ENCODE measurements at places on chromosomes 4 and X. TPM values are rescaled to one million over a fixed set of nuclear protein-coding genes. Genes with fewer than 3 reads are reported as not detected.

- H3K27me3 ChIP-seq = no peaks in the 10 kb centered on the region
- no peak overlapping the region for H3K4me3 ChIP-seq
- H3K36me3 ChIP-seq = no peaks in the 10 kb centered on the region
- no peak for DNase-seq
- H3K4me1 ChIP-seq = no peaks in the 10 kb centered on the region
Observed at GRCh38 chr4:14087921-14088320, 460.4 kb upstream of the BOD1L1 start.

GRCh38 chr4:2487632-2488031 lies 18.7 kb downstream of the RNF4 start:
- H3K27ac ChIP-seq = no peak overlapping the region
- no peak overlapping the region for H3K4me3 ChIP-seq
- peaks cover 65% of the 10 kb centered on the region for H3K4me1 ChIP-seq
- H3K36me3 ChIP-seq = peaks cover 25% of the 10 kb centered on the region
- DNase-seq = no peak

DNA sequence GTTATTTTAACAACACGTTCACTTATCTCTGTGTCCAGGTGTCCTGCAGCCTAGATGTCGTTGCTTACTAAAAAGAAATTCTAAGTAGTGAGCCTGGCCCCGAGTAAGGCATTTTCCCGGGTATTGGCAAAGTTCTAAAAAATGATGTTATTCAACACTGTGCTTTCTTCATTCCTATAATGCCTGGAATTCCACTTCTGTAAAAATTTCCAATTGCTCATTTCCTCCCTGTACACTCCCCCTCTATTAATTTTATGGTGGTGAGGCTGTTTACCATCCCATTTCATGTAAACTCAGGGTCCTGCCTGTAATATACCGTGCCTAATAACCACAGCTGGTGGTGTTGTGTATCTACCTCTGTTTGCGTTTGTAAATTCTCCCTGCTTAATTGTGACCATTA lies 14.2 kb downstream of the BST1 start:
- H3K4me3 ChIP-seq = no peak overlapping the region
- peaks cover 4% of the 10 kb centered on the region for H3K36me3 ChIP-seq
- no peaks in the 10 kb centered on the region for H3K27me3 ChIP-seq

DNA sequence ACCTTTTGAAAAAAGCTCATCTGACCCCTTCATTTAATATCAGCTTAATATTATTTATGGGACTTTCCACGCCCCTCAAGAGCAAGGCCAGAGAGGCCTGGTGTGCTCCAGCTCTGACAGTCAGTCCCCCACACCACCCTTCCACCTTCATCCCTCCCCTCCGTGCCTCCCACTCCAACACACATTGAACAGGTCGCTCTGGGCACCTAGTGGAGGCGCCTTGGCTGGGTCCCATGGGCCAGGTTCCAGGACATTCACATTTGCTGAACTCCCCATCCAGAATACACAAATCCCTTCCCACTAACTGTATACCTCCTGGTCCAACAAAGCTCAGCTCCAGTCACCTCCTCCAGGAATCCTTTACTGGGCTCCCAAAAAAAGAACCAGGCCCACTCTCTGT lies 137.5 kb downstream of the BCOR start:
- H3K4me3 ChIP-seq = no peak overlapping the region
- H3K36me3 ChIP-seq = no peaks in the 10 kb centered on the region
- H3K27ac ChIP-seq = no peak overlapping the region
- H3K4me1 ChIP-seq = no peaks in the 10 kb centered on the region

- no peak overlapping the region for H3K27ac ChIP-seq
- no peak for DNase-seq
- H3K4me3 ChIP-seq = no peak overlapping the region
- H3K27me3 ChIP-seq = no peaks in the 10 kb centered on the region
Observed at GRCh38 chrX:104118765-104119164, 6.4 kb downstream of the ZCCHC18 start.

The POU3F4 gene
- total RNA-seq = not detected

The GATA1 gene
- total RNA-seq = 0.20 TPM

The CXCL13 gene
- not detected for total RNA-seq

GRCh38 chr4:48012824-48013223 lies 3.7 kb downstream of the CNGA1 start:
- H3K4me1 ChIP-seq = peaks cover 18% of the 10 kb centered on the region
- no peaks in the 10 kb centered on the region for H3K36me3 ChIP-seq
- no peak for DNase-seq
- H3K27me3 ChIP-seq = peaks cover 4% of the 10 kb centered on the region

The GPC3 gene
- 18.6 TPM for total RNA-seq

DNA sequence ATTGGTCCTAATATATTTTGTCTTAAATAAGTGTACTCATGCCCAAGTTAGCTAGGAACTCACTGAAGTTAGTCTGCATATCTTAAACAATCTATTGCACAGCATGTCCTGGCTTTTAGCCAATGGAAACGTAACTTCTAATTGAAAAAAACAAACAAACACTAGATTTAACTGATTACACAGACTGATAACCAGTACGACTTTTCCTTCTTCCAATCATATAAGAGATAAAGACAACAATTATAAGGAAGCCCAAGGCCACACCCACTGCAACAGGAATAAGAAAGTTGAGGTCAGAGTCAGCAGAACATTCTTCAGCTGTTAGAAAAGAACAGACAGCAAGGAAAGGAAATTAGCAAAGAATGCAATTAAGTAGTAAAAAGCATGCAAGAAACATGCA lies 40.8 kb downstream of the LAMP2 start:
- no peak overlapping the region for H3K4me3 ChIP-seq
- H3K4me1 ChIP-seq = no peaks in the 10 kb centered on the region
- H3K27ac ChIP-seq = no peak overlapping the region

The VAMP7 gene
- 19.3 TPM for total RNA-seq

GRCh38 chrX:125826774-125827451 lies 339.2 kb downstream of the DCAF12L2 start:
- no peak overlapping the region for H3K4me3 ChIP-seq
- no peak for DNase-seq
- H3K36me3 ChIP-seq = no peaks in the 10 kb centered on the region
- H3K27ac ChIP-seq = no peak overlapping the region
- H3K27me3 ChIP-seq = no peaks in the 10 kb centered on the region

- peaks cover 11% of the 10 kb centered on the region for H3K4me1 ChIP-seq
- no peaks in the 10 kb centered on the region for H3K27me3 ChIP-seq
- no peak for DNase-seq
Observed at GRCh38 chr4:48798117-48798516, 18.0 kb upstream of the FRYL start.

DNA sequence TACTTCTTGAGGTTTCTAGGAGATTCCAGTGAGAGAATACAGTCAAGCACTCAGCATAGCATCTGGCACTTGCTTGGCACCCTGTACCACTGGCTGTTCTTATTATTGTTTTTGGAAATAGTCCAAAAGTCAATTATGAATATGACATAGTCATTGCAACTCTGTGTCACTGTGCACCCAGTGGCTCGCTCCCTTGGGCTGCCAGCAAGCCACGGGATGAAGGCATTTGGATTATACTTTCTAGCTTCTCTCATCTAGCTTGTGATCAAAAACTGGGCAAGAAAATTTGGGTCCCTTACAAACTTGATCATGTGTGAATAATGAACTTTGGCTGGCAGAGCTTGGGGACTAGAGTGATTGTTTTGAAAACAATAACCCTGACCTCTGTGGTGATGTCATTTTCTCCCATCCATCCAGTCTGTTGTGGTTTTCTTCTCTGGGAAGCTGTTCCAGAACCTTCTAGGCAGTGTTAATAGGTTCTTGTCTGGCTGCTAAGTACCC lies 32.7 kb upstream of the LIMCH1 start:
- no peaks in the 10 kb centered on the region for H3K4me1 ChIP-seq
- H3K27me3 ChIP-seq = no peaks in the 10 kb centered on the region
- H3K4me3 ChIP-seq = no peak overlapping the region
- no peak overlapping the region for H3K27ac ChIP-seq

The NAA11 gene
- not detected for total RNA-seq

DNA sequence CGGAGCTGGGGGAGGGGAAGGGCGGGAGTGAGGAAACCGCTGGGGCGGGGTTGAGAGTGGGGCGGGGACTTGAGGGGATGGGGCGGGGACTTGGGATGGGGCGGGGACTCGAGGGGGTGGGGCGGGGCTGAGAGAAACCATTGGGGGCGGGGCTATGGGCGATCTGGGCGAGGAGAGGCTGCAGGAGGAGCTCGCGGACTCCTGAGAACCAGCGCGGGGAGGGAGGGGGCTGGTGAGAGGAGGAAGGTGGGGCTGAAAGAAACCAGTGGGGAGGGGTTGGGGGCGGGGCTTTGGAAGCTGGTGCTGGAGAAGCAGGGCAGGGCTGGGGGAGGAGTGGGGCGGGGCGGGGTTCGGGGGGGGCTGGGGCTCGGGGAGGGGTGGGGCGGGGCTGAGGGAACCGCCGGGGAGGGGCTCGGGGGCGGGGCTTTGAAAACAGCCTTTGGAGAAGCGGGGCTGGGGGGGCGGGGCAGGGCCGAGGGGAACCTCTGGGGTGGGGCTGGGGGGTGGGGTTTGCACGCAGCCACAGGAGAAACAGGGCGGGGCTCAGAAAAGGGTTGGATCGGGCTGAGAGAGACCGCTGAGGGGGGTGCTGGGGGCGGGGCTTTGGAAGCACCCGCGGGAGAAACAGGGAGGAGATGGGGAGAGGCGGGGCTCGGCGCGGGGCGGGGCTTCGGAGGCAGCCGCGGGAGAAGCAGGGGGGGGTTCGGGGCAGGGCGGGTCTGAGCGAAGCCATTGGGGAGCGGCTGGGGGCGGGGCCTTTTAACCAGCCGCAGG lies 777 bp upstream of the EOLA2 start:
- no peaks in the 10 kb centered on the region for H3K36me3 ChIP-seq
- H3K27me3 ChIP-seq = no peaks in the 10 kb centered on the region
- peak overlapping the region; percentile 69 for H3K4me3 ChIP-seq
- H3K27ac ChIP-seq = peak overlapping the region; percentile 94
- no peaks in the 10 kb centered on the region for H3K4me1 ChIP-seq

- H3K4me3 ChIP-seq = no peak overlapping the region
- H3K27ac ChIP-seq = no peak overlapping the region
Observed at GRCh38 chr4:188780686-188781085, 641.4 kb downstream of the TRIML1 start.

The TLR2 gene
- 18.8 TPM for total RNA-seq
